ENCODE measurements at places on chromosomes 5 and 9. TPM values are rescaled to one million over a fixed set of nuclear protein-coding genes. Genes with fewer than 3 reads are reported as not detected.

Gene MSX2
- total RNA-seq: 2.8 TPM

Gene ARID3C
- not detected for total RNA-seq

Gene OR4F3
- total RNA-seq: not detected

Gene C9
- total RNA-seq: not detected

Gene DEPDC1B
- total RNA-seq: not detected

Gene CCDC192
- not detected for total RNA-seq

Gene ZNF883
- total RNA-seq: 6.0 TPM

Gene ZNF169
- total RNA-seq: 1.6 TPM

Gene CENPK
- 1.2 TPM for total RNA-seq

DNA sequence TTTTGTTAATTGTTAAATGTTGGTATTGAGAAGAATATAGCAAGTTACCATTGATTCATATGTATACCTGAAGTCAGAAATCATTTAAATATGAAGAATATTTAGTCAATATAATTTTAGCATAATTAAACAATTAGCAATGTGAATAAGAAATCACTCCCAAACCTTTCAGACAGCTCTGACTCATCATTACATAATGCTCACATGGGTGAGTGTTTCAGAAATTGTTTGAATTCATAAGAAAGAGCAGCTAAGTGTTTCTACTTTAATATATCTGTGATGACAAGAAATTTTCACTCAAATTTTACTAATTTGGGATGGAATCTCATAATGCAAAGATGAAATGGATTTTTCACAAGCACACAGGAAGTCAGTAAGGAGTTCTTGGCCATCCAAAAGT lies 42.0 kb upstream of the CDC42SE2 start:
- no peak for DNase-seq

GRCh38 chr9:25570802-25571201 lies 107.4 kb downstream of the TUSC1 start:
- no peak for DNase-seq

DNA sequence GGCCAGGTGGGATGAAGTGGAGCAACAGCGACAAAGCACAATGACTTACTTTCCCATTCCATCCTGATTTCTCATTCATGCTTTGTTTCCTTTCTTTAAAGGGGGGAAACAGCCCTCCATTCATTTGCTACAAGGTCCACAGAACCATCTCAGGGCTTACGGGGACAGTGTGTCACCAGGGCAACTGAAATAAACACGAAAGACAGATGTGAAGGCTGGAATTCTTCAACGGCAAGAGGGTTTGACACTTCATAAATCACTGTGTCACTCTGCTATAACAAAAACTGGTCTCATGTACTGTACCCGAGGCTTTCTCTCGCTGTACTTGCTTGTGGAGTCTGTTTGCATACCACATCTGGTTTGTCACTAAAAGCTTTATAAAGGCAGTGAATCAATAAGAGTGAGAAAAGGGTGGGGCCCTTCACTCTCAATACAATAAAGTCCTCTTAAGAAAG lies 150.8 kb downstream of the EFNA5 start:
- no peak for DNase-seq

DNA sequence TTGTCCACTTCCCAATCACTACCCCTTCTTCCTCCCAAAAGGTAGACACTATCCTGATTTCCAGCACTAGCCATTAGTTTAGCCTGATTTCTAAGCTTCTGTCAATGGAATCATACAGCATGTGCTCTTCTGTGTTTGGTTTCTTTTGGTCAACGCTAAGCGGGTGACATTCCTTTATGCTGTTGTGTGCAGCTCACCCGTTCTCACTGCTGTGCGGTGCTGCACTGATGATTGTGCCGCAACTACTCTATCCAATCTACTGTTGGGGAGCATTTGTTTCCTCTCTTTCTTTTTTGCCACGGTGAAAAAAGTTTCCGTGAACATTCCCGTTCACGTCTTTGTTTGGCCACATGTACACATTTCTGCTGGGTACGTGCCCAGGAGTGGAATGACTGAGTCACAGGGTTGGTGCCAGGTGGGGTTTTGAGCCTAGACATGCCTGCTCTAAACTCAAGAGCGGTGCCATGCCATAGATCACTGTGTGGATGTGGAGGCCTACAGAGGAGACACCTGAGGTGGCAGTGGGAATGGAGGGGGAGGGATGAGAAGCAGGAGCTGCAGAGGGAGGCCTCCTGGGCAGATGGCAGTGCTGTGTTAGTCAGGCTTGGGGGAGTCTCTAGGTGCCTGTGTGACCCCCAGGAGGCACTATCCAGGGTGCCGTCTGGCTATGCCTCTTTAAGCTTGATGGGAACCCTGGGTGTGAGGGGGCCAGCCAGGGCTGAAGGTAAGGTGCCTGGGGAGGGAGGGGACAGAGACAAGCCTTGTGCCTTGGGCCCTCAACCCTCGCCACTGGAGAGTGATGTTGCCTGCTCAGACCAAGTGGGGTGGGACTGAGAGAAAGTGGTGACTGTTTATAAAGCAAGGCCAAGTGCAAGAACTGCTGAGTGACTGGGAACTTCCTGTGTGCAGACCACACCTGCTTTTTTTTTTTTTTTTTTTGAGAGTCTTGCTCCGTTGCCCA lies 11.4 kb upstream of the ANKRD33B start:
- DNase-seq: no peak

DNA sequence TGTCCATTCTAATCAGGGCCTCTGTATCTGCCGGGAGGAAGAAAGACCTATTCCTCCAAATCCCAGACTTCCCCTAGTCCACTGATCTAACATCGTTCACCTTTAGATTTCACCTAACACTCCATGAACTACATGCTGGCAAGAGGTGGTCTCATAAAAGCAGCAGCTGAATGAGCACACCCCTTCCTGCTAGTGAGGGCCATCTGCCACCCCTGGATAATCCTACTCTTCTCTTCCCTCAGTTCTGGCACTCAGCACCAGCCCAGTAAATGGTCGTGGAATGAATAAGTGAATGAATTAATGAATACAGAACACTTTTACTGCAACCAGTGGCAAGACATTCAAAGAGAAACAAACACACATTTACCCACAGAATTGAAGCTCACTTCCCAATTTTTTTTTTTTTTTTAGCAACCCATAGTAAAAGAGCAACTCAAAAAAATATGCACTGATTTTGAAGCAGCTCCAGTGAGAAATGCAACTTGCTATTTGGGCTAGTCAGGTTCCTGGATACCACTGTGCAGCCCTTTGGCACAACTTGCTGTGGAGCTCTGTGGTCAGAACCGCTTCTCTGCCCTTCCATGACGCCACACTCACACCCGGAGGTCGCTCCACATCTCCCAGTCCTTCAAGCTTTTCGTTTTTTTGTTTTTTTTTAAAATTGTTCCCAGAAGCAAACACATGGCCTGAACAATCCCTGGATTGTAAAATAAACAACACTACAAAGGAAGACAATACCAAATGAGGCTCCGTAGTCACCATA lies 6.2 kb downstream of the RNF183 start:
- no peak for DNase-seq

DNA sequence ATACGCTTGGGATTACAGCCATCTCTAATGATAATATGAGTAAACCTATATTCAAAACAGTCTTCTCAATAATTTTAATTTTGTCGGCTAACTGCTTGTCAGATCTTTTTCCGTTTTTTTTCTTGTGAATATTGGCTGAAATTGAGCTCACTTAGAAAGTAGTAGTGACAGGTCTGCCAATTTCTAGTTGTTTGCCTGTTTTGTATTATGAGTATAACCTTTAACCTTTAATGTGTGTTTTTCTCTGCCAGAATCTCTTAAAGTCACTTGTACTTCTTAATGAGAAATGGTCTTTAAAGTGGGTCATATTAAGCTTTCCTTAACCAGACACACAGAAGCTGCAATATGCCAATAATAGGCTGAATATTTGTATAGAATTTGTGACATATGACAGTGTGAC lies 511.0 kb downstream of the CSNK1G3 start:
- no peak for DNase-seq

DNA sequence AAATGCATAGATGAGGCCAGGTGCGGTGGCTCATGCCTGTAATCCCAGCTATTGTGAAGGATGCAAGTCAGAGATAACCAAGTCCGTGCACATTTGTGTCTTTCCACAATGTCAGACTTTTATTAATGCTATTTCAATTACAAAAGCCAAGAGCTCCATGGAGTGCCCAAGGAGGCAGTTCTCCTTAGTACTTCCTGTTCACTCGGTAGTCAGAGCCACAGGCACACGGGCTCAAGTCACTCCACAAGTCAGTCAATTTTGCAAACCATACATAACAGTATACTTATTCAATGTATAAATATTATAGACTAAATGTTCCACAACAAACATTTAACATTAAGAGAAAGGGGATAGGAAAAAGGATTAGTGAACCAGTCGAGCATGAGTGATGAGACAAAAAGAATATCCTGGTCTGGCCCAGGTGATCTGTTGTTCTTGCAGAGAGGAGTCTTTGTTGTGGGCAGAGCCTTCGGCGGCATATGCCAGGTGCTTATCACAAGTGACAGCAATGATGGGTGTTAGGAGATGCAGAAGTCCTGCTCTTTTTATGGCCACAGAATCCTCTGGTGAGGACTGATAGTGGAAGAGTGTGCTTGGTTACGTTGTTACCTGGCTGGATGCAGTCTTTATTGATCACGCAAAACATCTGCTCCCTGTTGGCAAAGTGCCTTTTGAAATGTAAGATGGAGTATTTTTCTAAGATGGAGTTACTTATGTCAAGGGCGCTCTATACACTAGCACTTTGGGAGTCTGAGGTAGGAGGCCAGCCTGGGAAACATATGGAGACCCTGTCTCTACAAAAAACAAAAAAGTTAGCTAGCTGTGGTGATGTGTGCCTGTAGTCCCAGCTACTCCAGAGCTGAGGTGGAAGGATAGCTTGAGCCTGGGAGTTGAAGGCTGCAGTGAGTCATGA lies 167.0 kb upstream of the FBXL17 start:
- DNase-seq: no peak

- DNase-seq: no peak
Observed at GRCh38 chr9:77901771-77902170, 129.8 kb downstream of the GNAQ start.

- DNase-seq: no peak
Observed at GRCh38 chr9:109715344-109715743, 64.7 kb upstream of the PALM2AKAP2 start.

DNA sequence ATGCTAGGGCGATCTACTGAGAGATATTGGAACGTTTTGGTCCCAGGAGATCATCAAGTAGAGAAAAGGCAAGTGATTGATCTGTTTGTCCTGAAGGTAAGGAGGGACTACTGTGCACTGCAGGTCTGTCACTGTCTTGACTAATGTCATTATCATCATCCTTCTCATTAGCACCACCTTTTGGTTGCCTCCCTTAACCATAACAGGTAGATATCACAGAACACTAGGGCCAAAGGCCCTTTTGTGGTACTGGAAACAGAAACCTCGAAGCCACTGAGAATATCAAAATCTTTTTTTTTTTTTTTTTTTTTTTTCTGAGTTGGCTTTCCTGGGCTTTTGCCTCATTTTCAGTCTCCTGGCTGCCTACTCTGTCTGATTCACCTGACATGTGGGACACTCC lies 134.0 kb downstream of the KCTD16 start:
- no peak for DNase-seq

GRCh38 chr5:142295960-142296860 lies 28.6 kb downstream of the SPRY4 start:
- no peak for DNase-seq

DNA sequence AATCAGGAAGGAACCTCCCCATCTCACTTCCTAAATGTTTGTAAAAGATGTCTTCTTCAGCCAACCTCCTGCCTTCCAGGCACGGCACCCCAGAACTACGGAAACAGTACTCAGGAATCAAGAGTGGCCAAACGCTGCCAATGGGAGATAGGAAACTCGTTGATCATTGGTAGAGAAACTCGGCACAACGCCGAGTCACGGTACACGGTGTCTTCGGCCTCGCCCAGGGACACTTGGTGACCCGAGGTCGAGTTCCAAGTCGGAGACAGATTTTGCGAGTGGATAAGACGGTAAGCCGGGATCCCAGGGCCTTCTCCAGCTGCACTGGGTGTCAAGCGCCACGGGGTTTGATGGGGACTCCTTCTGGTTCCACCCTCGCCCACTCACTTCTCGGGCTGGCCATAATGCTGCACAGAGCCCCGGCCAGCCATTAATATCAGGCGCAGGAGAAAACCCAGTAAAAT lies 343 bp downstream of the KIAA0825 start:
- peak; percentile 72 for DNase-seq

DNA sequence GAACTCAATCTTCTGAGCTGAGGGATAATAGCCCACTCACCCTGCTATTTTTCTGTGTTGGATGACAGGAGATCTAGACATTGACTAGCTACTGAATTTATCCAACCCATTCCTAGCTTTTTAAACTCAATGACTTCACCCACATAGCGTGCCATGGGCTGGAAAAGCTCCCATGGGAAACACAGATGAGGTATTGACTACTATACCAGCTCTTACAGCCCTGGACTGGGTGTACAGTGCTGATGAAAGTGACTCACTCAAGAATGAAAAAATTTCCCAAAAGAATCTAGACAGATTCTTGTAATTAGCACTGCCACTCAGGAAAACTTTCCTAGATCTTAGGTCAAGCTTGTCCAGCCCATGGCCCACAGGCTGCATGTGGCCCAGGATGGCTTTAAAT lies 72.7 kb upstream of the NREP start:
- DNase-seq: no peak

- no peak for DNase-seq
Observed at GRCh38 chr9:118263949-118264348, 559.7 kb downstream of the TLR4 start.

GRCh38 chr9:34884747-34885189 lies 73.3 kb upstream of the PHF24 start:
- no peak for DNase-seq

DNA sequence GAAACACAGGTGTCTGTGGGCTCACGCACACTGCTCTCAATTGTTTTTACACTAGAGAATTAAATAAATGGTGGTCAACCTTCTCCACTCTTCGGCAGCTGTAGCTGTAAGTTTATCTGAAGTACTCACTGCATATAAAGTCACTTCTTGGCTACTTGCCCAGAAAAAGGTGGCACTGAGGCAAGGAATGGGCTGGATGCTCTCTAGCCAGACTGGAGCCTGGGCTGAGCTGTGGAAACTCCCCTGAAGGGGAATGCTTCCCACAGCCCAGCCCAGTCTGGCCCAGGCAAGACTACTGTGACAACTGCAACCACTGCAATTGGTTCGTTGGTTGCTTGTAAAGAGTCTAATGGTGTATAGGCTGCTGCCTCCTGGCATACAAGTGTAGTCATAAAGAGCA lies 4.5 kb downstream of the LEAP2 start:
- no peak for DNase-seq

- DNase-seq: no peak
Observed at GRCh38 chr9:6905850-6906375, 148.1 kb downstream of the KDM4C start.

DNA sequence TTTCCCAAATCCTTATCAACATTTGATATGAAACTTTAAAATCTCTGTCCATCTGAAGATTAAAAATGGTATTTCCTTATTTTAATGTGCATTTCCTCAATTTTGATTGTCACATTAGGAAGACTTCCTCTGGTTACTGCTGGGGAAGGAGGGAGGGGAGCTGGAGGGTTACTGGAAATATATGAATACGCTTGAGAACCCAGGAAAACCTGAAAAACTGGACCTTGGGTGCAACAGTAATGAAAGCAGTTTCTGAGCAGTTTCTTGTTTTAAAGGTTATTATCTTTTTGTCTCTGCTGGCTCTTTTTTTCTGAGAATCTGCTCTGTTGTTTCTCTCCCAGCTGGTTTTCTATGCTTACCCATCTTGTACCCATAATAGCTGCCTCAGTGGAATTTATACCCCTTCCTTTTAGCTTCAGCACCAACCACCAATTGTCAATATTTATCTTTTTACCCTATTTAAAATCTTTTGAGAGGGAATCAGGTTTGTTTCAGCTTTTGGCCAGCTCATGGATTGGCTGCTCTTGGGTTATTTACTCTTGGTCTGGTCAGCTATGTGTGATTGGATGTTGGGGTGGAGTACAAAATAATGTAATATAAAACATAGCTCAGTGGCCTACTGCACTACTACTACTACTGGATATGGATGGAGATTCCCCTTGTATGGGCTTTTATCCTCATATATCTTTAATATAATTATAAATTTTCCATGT lies 67.4 kb downstream of the UNC13B start:
- no peak for DNase-seq
